ENCODE measurements at places on chromosomes 1 and 21.
A peak's percentile ranks its signal among the peaks of the same experiment; 100 is the strongest.

GRCh38 chr1:156816561-156817328, at the start of gene SH2D2A:
TSS of gene SH2D2A (minus strand) at chr1:156816848. CDS start at chr1:156816708, 140 bp downstream.
- DNase-seq = peak; percentile 96

- no peak for DNase-seq
Observed at GRCh38 chr1:108152782-108153222, 47.3 kb downstream of the SLC25A24 start.

GRCh38 chr1:25217598-25218232, 14.6 kb downstream of the SYF2 start:
- no peak for DNase-seq

DNA sequence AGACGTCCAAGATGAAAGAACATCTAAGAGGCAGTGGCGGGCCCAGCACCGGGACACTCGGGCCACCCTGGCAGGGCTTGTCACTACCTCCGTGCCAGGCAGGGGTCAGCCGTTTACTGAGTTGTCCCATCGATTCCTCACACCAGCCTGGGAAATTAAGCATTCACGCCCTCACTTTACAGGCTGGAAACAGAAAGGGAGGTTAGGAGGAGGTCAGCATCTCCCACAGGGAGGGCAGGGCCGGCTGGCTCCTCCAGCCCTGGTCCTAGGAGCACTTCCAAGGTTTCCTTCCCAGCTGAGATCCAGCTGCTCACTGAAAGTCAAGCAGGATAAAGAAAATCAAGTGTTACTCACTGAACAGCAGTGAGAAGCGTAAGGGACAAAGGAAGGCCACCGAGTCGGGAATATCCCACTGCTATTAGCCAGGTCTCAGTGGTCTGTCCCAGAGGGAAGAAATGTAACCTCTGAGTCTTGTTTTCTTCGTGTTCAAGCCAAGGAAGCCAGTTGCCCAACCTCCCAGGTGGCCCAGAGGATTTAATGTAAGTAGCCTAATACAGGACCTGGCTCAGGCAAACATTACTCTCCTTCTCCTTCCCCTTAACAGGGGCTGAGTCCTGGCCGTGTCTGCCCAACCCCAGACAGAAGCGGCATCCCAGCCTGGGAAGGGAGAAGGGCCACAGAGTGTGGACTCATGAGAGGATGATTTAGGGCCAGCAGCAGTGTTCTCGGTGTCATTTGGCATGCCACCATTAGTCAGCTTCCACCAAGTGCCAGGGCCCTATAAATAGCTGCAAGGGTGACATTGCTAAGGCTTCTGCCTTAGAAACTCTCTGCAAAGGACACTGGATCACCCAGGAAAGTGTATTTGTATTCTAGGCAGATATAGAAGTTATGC, 203.1 kb upstream of the GALNT2 start:
- no peak for DNase-seq

GRCh38 chr1:154792899-154793298, 77.2 kb downstream of the KCNN3 start:
- no peak for DNase-seq

DNA sequence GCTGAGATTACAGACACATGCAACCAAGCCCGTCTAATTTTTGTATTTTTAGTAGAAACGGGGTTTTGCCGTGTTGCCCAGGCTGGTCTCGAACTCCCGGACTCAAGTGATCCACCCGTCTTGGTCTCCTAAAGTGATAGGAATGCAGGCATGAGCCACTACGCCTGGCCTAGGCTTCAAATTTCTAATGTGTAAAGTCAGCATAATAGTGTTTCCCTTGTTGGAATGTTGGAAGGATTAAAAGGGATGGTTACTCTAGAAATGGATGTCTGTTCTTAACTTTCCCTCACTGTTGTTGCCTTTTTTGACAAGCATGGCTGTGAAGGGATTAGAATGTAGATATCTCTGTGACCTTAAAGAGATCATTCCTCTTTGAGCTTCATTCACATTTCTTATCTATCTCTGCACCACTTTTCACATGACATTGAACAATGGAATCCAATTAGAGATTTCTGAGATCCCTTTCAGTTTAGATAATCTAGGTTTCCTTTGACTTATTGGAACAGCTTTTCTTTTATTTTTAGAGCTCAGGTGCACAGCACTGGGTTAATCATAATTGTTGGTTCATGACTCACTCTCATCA, 33.7 kb downstream of the NFASC start:
- DNase-seq = no peak

DNA sequence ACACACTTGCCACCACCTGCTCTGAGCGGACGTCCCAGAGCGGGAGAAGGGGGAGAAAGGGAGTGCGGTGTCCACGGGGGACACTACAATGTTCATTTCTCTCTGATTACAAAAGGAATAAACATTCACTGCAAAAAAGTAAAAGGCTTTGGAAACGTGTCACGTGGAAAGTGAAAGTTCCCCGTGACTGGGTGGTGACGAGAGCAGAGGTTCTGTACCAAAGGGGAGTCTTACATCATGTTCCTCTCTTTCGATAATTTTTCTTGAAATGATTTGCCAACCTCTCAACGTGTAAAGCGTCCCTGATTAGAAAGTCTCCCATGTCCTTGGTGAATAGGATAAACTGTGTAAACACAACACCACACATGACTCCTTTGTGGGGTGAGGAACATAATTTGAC, 22.0 kb upstream of the PRDM15 start:
- DNase-seq = no peak

GRCh38 chr21:46656820-46657219, 21.3 kb downstream of the PRMT2 start:
- DNase-seq = no peak

DNA sequence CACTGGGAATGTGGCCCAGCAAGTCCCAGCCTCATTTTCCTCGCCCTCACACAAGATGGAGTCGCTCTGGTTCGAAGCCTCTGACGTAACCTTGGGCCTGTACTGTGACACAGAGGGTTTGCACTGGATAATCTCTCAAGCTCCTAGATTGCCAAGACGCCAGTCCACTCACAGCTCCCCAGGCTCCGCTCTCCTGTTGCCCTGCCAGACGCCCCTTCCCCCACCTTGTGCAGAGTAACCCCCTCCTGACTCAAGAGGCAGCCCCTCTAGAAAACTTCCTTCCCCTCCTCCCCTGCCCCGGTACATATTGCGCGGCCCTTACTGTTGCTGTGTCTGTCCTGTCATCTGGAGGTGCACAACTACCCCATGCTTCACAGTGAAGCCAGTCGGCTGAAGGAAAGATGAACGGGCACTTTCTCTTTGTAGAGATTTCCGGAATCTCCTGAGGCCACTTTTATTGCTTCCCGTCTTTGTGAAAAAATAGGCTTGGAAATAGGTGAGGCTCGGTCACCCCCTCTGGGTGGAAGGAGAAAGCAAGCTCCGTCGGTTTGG, 981 bp upstream of the KIAA1614 start:
- no peak for DNase-seq

DNA sequence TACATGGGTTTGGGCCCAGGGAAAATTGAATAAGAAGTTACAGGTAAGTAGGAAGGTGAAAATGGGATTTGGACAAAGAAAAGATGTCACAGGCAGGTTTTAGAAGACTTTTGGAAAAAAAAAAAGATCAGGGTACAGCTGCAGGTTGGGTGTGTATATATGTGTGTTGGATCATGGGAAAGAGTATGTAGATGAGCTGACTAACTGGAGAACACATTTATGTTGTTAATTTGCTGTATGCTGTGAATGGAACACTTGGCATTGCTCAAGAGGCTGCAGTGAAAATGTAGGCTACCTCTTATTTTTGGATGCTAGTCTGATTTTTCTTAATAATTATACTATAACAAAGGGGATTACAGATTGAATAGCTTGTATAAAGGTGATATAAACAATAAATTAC, 577.7 kb upstream of the USP24 start:
- no peak for DNase-seq

DNA sequence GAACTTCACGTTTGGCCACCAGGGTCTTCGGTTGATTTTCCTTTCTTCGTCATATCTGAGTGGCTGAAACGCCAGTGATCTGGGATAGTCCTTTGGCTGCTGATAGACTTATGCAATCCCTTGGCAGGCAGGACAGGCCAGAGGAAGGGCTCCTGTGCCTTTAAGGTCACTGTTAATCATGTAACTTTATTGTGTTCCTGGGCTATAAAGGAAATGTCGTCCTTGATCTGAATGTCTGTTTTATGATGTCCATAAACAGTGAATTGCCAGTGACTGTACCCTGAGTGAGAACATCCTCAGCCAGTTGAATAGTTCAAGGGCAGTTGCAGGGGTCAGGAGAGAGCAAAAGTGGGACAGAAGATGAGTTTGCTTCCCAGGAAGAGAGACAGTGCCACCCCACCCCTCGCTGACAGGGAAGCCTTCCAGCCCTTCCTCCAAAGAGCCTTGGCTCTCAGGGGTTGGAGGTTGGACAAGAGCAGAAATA, 68.0 kb downstream of the PDE9A start:
- no peak for DNase-seq

- no peak for DNase-seq
Observed at GRCh38 chr1:68174738-68175113, 57.6 kb downstream of the WLS start.

- no peak for DNase-seq
Observed at GRCh38 chr1:64616039-64616438, 128.8 kb upstream of the RAVER2 start.

- no peak for DNase-seq
Observed at GRCh38 chr1:159483501-159483900, 44.0 kb downstream of the OR10J1 start.

- DNase-seq = no peak
Observed at GRCh38 chr1:59162665-59163064, 134.2 kb upstream of the FGGY start.

GRCh38 chr1:36212782-36213181, 11.5 kb upstream of the THRAP3 start:
- DNase-seq = no peak

DNA sequence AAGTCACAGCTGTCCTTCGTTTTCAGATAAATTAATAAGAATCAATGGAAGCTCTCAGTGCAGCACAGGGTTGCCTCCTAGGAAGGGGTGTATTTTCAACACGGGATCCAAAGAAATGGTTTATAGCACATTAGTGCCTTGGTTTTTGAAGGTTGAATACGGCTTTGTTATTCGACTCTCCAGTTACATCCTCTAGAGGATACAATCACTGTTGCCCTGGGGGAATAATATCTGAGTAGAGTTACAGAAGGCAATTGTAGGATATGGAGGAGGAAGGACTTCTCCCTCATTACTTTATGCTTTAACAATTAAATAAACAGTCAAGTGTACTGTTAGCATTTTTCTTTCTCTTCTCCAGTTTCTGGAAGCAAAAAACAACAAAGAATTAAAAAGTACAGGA, 14.3 kb upstream of the ZNF326 start:
- DNase-seq = no peak

DNA sequence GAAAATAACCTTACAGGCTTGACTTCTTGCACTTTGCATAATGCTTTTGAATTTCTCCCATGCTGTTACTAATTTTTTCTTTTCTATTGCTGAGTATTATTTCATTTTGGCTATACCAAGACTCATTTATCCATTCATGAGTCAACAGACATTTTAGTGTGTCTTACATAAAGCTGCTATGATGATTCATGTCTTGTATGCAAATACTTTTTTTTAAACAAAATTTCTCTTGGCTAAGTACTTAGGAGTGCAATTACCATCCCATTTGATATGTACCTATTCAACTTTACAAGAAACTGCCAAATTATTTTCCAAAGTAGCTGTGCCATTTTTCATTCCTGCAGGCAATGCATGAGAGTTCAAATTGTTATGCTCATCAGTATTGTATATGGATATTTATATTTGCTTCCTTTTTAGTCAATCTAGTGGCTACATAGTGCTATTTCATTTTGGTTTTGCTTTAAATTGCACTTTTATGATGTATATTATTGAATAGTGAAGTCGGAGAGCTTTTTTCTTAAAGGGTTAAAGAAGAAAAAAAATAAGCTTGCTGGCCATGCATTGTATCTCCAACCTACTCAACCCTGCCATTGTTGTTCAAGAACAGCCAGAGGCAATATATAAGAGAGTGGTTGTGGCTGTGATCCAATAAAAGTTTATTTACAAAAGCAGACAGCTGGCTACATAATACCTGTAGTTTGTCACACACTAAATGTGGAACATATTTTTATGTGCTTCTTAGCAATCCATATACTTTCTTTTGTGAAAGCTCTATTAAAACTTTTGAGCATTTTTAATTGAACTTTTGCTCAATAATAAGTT, 862.8 kb downstream of the KCNT2 start:
- DNase-seq = no peak

- no peak for DNase-seq
Observed at GRCh38 chr21:41953249-41953830, 478 bp downstream of the C2CD2 start.

DNA sequence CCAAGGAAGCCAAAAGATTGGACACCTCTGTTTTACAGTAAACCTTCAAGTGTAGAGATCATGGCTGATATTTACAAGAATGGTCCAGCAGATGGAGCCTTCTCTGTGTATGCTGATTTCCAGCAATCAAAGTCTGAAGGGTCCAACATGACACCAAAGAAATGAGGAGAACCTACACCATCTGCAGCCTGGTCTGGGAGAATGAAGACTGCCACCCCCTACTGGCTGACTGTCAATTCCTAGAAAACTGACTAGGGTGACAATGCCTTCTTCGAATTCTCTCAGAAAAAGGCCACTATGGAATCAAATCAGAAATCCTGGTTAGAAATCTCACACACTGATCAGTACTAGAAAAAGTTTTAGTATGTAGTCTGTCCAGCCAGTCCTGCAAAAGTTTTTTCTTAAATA, 83.3 kb downstream of the CDC42BPA start:
- DNase-seq = no peak

GRCh38 chr1:109785446-109786111, 21.9 kb upstream of the EPS8L3 start:
- no peak for DNase-seq

DNA sequence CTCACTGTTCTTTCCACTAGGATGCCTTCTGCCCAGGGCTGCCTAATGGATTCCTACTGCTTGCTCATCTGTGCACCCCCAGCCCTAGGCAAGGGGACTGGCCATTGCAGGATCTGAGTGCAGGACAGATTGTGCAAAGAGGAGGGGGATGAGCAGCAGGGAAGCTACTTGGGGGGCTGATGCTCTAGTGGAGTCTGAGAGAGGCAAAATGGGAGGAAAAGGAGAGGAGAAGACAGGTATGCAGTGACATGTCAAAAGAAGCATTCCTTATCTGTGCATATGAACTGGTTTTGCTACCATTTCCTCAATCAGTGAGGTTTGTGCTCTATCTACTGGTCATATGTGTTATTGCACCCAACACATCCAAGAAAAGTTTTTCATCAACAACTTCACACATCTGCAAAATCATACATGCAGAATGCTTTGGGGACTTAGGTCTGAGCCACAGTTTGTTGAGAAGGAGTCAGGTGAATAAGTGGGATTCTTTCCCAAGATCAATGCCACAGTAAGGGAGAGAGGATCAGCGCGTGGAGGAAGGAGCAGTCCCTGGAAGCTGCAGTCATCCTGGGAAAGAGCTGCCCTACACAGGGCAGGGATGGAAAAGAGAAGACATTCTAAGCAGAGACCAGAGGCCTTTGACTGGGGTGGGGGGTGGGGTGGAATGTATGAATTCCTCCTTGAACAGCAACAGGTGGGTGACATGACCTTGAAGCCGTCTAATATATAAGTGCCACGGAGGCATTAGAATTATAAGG, 14.4 kb downstream of the SLC5A9 start:
- DNase-seq = no peak

- DNase-seq = no peak
Observed at GRCh38 chr1:60581455-60582220, 500.7 kb upstream of the NFIA start.

- no peak for DNase-seq
Observed at GRCh38 chr1:169495916-169496315, 10.2 kb upstream of the SLC19A2 start.

- no peak for DNase-seq
Observed at GRCh38 chr1:3657578-3658230, 5.4 kb downstream of the TP73 start.

All from stimulated activated CD4-positive, alpha-beta T cell treated with anti-CD3 and anti-CD28 coated beads, Interleukin-2, amount 100 ng/mL, for 4 hours (primary cell).